HT1080 (cell line): ENCODE measurements at places on chromosomes 6 and 20. TPM values are rescaled to one million over a fixed set of nuclear protein-coding genes. Genes with fewer than 3 reads are reported as not detected.

RALGAPB gene
- 10.7 and 15.5 TPM in 2 replicates for total RNA-seq

PACRG gene
- not detected in 2 replicates for total RNA-seq

CD40 gene
- total RNA-seq = not detected in 2 replicates

XPO5 gene
- 38.9 and 70.7 TPM in 2 replicates for total RNA-seq

COL11A2 gene
- total RNA-seq = 0.71 and 0.77 TPM in 2 replicates

TRERF1 gene
- 7.0 and 11.4 TPM in 2 replicates for total RNA-seq

CALHM5 gene
- total RNA-seq = 1.0 and 1.3 TPM in 2 replicates

LY6G6D gene
- not detected in 2 replicates for total RNA-seq

SNAP25 gene
- 2.1 and 2.9 TPM in 2 replicates for total RNA-seq

LGSN gene
- total RNA-seq = not detected in 2 replicates

PSORS1C2 gene
- total RNA-seq = not detected in 2 replicates

KHDRBS2 gene
- total RNA-seq = not detected in 2 replicates

BACH2 gene
- total RNA-seq = 0.30 and 0.87 TPM in 2 replicates

BCKDHB gene
- total RNA-seq = 9.4 and 11.5 TPM in 2 replicates

SLC32A1 gene
- not detected in 2 replicates for total RNA-seq

MYO6 gene
- 4.7 and 6.4 TPM in 2 replicates for total RNA-seq

SNAI1 gene
- total RNA-seq = 2.1 and 3.2 TPM in 2 replicates

IMPG1 gene
- not detected in 2 replicates for total RNA-seq

DAAM2 gene
- total RNA-seq = 1.6 and 1.7 TPM in 2 replicates

PPP1R3D gene
- 2.5 and 3.9 TPM in 2 replicates for total RNA-seq

EPPIN gene
- total RNA-seq = not detected in 2 replicates

SRMS gene
- total RNA-seq = not detected in 2 replicates

BHLHE23 gene
- not detected in 2 replicates for total RNA-seq

RHAG gene
- total RNA-seq = 0.05 TPM in 1 of 2 replicates, not detected in the other

IL20RA gene
- total RNA-seq = not detected in 2 replicates

PI3 gene
- total RNA-seq = not detected in 2 replicates

C6orf15 gene
- not detected in 2 replicates for total RNA-seq

PAK5 gene
- not detected in 2 replicates for total RNA-seq
